NCI-H187 (cell line): ENCODE measurements at places on chromosomes 1 and 21.

DNA sequence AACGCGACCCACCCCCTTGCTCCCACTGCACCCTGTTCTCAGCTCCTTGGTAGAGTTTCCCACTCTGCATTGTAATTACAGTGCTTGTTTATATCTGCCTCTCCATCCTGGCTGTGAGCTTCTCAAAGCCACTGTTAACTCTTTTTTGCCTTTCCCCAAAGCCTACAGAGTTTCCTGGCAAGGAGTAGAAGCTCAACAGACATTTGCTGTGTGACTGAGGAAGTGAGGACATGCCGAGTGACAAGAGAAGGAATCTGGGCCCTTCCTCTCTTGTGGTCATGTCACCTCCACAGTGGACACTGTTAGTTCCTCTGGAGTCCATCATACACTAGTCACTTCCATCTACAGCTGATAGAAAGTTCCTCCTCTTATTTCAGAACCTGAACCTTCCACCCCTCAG, 6.1 kb upstream of the IGSF8 start:
- no peak for DNase-seq

GRCh38 chr1:153404768-153405167, 11.6 kb upstream of the S100A7A start:
- no peak for DNase-seq

- no peak for DNase-seq
These were observed 726.9 kb upstream of the TMPRSS15 start for GRCh38 chr21:19130379-19131028.

GRCh38 chr21:34520764-34521508, 8.9 kb upstream of the KCNE1 start:
- no peak for DNase-seq

GRCh38 chr1:21270086-21270689, 20.1 kb downstream of the ECE1 start:
- DNase-seq, result no peak

- DNase-seq, result no peak
These were observed 735.3 kb upstream of the ADGRL4 start for GRCh38 chr1:79741720-79742421.

GRCh38 chr1:165629848-165630628, 996 bp upstream of the MGST3 start:
- peak; percentile 74 for DNase-seq

DNA sequence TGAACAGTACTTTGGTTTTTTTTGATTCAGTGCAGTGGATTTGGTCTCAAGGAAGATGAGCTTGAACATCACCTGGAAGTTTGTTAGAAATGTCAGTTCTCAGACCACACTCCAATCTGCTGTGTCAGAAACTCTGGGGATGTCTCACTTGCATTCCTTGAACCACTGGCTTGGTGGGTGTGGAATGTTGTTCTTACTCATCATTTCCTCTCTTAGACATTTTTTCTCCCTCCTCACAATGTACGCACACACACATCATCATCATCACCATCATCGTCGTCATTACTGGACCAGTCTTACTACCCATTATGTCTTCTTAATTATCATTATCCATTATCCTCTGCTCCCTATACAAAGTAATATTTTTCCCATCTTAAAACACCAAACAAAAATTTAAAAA, 91.9 kb upstream of the KCNK2 start:
- no peak for DNase-seq

GRCh38 chr1:230565141-230565540, 77.1 kb upstream of the COG2 start:
- no peak for DNase-seq

DNA sequence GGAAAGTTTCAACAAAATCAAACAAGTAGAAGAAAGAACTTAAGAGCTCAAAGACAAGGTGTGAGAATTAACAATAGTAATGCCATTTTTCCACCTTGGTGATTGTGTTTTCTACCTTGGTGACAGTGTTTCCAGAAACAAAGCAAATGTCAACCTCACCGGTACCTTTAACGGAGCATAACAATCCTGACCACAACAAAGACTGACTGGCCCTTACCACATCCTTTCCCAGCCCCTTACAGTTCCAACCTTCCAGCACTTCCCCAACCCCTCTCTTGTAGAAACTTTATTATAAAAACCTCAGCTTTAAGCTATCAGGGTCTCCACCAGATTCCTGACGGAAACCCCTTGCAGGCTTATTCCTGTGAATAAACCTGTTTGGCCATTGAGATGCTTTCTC, 16.7 kb downstream of the STYXL2 start:
- no peak for DNase-seq

DNA sequence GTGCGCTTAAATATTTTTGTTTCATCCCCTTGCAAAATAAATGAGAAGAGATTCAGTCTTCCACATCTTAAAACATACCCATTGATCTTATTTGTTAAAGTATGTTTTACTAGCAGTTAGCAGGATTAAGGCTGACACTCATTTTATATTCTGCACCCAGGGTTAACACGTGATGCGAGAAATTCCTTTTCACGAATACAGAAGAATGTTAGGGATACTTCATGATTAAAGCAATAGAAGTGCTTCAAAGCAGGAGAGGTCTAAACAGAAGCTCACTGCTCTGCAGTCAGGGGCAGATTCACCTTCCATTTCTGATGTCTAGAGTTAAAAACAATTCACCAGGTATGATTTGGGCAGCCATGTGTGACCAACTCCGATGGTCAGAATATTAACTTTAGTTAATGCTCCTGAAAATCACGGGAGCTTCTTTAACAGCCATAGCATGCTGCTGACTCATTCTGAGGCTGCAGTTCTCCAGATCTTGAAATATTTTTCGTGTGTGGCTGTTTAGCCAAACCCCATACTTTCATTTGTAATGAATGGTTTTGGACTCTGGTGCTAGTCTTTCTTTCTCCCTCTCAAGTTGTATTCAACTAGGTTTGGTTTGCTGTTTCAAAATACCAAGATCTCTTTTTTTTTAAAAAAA, 19.7 kb downstream of the BCAR3 start:
- DNase-seq, result no peak

GRCh38 chr21:24131056-24131455, 1476.2 kb downstream of the MRPL39 start:
- DNase-seq, result no peak

DNA sequence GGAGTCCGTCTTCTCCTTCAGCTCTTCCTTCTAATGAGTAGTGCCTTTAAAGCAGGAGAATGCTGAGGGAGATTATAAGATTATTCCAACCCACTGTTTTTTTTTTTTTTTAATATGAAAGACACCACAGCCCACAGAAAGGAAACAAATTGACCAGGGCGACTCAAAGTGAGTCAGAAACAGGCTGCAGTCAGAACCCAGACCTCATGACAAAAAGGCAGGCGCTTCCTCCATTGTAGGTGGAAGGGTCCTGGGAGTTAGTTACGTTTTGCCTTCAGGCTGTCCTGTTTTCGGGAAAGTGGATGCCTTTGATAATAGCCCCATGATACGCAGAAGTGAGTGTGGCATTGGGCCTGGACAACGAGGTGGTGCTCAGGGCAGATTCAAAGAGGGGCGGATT, 21.0 kb downstream of the PLXNA2 start:
- no peak for DNase-seq

DNA sequence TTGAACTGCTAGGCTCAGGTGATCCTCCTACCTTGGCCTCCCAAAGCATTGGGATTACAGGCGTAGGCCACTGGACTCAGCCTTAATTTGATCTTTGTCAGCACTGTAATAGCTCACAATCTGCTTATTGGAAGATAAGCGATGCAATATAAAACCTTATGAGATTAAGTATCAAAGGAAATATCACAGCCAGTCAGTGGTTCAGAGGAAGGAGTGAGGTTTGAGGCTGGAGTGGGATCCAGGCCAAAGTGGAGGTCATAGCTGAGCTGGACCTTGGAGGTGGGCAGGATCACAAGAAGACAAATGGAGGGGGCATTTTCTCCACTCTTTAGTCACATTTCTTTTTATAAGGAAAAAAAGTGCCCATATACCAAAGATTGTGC, 228.5 kb downstream of the RHOU start:
- DNase-seq, result no peak

DNA sequence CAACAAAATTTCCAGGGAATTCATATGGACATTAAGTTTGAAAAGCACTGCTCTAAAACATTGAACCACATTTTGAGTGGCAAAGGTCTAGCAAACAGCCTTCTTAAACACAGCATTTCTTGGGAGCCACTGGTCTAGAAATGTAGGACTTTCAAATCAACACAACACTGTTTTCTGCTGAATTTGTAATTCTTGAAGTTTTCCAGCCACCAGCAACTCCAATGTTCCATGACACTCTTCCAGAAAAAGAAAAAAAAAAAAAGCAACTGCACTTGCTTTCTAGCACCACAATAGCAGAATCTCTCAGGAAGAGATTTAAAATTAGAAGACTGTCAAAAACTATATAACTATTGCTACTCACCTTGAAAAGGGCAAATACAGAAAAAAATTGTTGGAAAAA, 4.5 kb downstream of the SYDE2 start:
- DNase-seq, result no peak

- DNase-seq, result no peak
These were observed 55.7 kb downstream of the LRRC8C start for GRCh38 chr1:89688607-89689006.

DNA sequence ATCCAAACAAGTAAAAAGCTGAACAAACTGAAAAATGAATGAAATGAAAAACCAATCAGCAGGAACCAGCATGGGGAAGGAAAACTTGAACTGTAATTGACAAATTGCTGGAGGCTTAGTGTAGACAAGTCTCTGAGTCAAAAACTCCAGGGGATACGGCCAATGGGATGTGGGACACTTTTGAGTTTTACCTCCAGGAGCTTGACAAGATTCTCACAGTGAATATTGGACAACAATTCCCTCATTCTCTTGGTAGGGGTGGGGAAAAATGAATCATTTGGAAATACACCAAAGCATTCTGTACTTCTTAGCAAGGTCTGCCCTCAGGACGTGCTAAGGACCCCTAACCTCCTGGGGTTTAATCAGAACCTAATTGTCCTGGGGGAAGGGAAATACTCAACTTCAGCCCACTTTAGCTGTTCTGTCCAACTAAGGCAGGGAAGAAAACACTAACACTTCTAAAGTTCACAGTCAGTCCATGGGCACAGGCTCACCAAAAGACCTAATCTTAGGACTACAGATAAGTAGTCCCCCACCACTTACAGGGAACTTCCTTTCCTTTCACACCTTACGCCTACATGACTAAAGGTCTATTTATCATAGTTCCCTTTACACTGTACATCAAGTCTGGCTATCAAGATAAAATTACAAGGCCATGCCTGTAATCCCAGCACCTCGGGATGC, 60.7 kb upstream of the CDC42BPA start:
- DNase-seq, result no peak

- peak; percentile 95 for DNase-seq
These were observed 38.2 kb upstream of the WASF2 start for GRCh38 chr1:27527890-27528817.

GRCh38 chr1:57106296-57106695, 140.5 kb upstream of the C8B start:
- DNase-seq, result no peak

- no peak for DNase-seq
These were observed 50.3 kb upstream of the MPC2 start for GRCh38 chr1:167987174-167987573.

- no peak for DNase-seq
These were observed 3.4 kb downstream of the NLRP3 start for GRCh38 chr1:247419336-247419735.

DNA sequence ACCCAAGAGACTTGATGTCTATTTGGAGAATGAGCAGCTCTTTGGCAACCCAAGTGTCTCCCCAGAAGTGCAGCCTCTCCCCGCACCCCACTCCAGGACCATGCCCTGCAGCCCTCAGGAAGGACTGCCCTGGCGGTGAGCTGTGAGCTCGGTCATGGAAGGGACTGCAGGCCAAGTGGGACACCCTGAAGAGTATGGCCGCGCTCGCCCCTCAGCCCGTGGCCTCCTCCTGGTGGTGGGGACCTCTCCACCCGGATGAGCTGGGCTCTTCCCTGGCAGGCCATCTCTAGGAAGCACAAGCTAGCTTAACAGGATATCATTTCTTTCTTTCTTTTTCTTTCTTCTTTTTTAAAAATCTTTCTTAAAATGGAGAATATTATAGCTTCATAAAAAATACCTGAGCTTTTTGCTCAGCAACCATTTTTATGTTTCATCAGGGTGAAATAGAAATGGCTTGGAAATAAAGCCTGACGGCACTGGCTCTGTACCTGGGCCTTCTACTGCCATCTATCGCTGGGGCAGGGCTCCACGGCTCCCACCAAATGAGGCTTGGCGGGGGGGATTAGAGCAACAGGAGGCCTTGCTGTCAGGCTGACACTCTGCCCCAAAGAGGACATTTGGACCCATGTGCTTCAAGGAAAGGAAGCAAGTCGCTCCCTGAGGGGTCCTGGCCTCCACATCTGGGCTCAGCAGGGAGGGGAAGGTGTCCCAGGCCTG, 296.2 kb upstream of the VAMP3 start:
- no peak for DNase-seq

GRCh38 chr1:118122234-118123004, 62.6 kb downstream of the SPAG17 start:
- no peak for DNase-seq

DNA sequence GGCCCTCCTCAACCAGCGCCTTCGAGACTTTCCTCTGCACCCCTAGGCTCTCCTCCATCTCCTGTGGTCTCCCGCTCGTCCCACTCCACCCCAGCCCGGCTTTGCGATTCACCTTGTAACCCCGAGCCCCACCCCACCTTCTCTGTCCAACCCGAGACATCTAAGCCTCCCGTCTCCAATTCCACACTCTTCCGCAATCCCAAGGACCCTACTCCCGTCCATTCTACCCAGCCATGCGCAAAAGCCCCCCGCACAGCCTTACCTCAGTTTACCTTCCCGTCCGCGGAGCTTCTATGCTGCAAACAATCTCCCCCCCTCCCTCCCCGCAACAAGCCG, 174 bp downstream of the SH3BP5L start:
- no peak for DNase-seq

GRCh38 chr1:22250724-22251123, 107.8 kb upstream of the WNT4 start:
- no peak for DNase-seq

DNA sequence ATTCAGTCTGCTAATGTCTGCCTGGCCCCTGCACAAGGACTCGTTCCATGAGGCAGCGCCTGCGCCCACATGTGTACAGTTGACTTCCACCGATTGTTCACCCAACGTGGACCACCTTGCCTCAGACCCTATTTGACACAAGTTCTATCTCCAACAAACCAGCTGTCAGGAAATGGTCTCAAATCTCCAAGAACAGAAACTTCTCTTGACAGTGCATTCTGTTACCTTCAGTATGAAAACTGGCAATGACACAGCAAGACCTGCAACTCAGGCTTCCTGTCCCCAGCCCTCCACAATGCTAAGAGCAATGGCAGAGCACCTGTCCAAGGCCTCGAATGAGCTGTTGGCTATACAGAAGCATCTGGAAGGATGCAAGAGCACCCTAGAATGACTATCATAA, 102.3 kb upstream of the CLDN14 start:
- no peak for DNase-seq

- no peak for DNase-seq
These were observed 2.5 kb upstream of the CD160 start for GRCh38 chr1:145716641-145717345.

GRCh38 chr21:37821092-37821491, 95.2 kb downstream of the KCNJ6 start:
- DNase-seq, result no peak
